ENCODE measurements at places on chromosomes 11 and 22.

- DNase-seq = no peak
Measured at GRCh38 chr11:104127828-104128227, 36.1 kb downstream of the PDGFD start.

DNA sequence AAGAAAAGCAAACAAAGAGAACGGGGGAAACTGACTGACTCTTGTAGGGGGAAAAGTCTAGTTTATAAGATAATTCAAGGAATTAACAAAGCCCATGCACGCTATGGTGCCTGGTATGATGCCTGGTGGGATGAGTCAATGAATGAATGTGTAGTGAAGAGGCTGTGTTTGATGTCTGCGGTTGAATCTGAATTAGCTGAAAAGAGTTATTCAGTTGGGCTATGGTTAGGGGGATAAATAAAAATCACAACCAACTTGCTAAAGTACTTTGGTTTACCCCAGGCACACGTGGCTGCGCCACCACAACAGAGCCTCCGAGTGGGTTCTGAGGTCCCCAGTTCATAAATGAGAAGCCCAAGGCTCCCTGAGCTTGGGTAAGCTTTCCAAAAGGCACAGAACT, 369.3 kb upstream of the SYN3 start:
- no peak for DNase-seq

GRCh38 chr11:19919050-19919561, 206.5 kb downstream of the NAV2 start:
- DNase-seq = no peak

GRCh38 chr22:47781427-47782111, 1019.1 kb downstream of the TBC1D22A start:
- no peak for DNase-seq

- DNase-seq = no peak
Measured at GRCh38 chr22:21796863-21797262, 61.3 kb upstream of the YPEL1 start.

GRCh38 chr22:47123006-47123826, 360.8 kb downstream of the TBC1D22A start:
- DNase-seq = no peak

DNA sequence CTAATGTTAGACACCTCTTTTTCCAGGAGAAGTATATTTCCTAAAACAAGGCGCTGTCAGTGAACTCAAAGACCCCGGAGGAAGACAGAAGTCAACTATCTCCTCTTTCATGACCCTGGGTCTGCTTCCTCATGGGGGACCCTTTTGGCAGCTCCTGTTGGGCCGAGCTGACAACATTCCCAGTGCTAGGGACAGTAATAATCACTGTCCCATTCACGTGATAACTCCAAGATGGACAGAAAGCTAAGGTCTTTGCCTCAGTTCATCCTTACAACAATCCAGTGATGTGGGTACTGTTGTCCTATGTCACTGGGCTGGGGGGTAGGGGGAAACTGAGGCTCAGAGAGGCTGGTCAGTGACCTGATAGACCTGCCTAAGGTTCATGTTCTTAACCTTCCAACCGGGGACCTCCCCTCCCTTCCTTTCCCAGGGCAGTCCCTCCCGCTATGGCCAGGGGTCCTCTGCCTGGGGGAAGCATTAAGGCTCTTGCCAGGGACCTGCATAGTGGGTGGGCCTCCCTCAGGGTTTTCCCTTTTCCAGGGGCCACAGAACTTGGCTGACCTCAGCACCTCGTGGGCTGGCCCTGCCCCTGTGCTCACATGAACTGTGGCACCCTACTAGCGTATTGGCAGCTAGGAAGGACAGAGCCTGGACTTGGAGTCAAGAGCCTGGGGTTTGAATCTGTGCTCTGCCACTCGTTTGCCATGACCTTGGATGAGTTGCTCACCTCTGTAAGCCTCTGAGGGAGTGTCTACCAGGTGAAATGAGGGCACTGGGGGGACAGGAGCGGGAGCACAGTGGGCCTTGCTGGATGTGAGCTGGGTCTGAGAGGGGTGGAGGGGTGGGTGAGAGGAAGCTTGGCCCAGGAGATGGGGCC, 53.6 kb downstream of the LRRC32 start:
- DNase-seq = no peak

DNA sequence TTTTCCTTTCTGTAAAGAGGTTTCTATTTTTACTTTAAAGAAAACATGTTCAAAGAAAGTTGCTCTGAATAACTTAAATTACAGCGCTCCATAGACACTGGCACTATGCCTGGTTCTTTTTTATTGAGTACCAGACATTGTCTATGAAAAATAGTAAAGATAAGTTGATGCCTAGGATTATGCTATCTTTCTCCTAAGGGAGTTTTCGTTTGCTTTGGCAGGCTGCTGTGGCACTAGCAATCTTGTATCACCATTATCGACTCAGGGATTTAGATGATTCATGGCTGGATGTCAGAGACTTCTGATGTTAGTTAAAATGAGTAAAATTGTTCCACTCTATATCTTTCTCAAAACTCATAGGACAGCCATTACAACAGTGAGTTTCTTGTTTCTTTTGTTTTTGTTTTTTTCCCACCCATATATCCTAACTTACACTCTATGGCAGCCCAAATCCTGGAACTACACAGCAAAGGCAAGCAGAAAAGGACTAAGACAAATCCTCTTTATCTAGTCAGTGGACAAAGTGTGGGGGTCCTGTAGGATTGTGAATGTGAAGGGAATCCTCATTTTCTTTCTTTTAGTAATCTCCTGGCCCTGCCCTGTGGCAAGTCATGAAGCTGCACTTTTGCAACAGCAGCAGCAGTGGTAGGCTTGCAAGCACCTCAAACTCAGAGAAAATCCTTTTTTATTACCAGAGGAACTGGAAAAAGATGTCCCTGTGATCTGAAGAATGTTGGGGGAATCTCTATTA, 20.7 kb downstream of the SLN start:
- DNase-seq = no peak

- DNase-seq = no peak
Measured at GRCh38 chr11:81870066-81870412, 863.6 kb downstream of the FAM181B start.

GRCh38 chr11:14544611-14545010, 24.4 kb upstream of the PSMA1 start:
- DNase-seq = no peak

DNA sequence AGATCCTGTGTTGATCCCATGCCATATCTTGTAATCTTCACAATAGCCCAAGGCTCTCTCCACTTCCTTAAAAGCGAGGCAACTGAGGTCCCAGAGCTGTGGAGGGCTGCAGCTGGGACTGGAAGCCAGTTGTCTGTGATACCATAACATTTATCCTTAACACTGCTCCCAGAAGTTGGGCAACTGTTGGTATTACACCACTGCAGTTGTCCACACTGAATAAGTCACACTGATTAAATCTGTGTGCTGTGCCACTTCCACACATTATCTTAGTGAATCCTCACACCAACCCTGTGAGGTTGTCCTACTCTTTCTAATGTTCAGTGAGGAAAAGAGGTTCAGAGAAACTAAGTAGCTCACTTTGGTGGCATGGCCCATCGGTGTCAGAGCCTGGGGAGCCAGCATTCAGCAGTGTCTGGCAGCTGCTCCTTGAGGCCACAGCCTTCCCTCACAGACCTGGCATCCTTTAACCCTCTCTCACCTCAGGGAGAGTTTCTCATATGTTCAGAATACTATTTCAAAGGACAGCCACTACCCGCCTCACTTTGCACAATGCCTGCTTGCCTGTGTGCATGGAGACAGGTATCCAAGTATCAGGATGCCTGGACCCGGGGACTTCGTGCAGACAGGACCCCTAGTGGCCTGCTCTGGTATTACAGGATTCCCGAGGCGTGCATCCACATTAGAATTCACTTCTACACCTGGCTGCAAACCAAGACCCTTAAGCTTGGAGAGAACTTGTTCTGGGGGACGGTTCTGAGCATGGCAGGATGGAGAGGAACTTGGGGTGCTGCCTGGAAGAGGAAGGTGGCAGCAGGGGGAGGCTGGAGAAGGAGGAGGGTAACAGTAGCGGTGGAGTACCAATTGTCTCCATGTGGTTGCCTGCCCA, 221.9 kb upstream of the TBCEL start:
- DNase-seq = peak; percentile 22

DNA sequence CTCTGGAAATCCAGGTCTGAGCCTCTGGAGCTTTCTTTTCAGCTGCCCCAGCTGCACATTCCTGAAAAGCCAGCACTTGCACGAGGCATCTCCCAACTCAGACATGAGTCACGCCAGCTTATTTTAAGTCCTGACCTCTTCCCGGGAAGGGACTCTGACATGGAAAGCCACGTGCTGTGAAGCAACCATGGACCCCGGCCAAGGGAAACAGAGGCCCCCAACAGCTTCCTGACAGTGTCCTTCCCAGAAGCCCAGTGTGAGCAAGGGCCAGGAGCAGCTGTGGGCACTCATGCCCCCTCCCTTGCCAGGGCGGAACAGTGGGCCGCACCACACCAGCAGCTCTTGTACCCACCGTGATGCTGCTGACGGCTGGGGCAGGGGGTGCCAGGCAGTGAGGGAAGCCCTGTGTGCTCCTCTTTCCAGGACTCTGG, 118.8 kb upstream of the CADM1 start:
- DNase-seq = no peak

GRCh38 chr22:42080287-42080686, 787 bp downstream of the SMDT1 start:
- DNase-seq = no peak

DNA sequence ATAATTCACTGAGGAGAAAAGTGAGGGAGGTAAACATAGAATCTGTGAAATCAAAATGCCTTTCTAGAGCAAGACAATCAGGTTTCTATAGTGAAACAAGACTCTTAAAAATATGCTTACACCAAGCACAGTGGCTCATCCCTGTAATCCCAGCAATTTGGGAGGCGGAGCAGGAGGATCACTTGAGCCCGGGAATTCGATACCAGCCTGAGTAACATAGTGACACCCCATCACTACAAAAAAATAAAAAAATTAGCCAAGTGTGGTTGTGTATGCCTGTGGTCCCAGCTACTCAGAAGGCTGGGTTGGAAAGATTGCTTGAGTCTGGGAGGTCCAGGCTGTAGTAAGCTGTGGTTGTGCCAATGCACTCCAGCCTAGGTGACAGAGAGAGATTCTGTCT, 43.2 kb upstream of the ME3 start:
- DNase-seq = no peak

DNA sequence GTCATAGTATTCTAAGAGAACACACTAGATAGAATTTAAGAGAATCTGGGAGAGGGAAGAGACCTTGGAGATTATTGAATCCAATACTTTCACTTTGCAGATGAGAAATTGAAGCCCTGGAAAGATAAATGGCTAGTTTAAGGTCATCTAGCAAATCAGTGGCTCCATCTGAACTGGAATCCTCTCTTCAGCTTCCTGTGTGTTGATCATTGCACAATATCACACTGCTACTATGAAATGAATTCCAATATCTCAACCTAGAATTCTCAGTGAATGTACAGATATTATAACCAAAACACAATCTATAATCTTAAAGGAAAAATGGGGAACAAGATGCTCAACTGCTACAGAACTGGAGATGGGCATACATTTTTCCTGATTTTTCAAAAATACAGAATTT, 44.1 kb downstream of the DCUN1D5 start:
- DNase-seq = no peak

DNA sequence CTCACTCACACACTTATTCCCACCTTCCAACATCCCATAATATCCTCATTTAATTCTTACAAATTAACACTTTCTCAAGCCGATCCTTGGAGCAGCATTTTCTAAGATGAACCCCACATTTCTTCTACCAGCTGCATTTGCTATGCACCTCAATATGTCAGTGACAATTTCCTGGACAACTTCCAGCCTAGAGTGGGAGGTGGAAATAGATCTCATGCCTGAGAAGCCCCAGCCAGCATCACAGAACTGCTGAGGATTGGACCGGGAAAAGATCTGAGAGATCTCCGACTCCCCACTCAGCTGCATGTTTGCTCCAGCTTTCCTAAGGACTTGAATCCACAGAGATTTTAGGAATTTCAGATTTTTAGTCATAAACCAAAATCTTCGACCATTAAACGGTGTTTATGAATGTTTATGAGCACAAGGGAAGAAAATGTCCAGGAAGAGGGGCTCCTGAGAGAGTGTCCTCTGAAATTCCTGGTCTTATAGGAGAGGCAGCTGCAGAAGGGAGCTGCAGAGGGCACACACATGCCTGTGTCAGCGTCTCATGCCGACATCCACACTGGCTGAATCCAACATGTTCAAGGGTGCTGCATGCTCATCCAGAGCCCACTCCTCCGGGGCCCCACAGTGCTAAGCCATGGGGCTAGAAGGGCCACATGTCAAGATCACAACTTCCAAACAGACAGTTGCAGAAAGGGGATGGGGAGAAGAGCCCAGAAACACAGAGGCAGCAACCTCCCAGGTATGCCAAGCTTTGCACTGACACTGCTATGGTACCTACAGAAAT, 68.6 kb downstream of the MICAL3 start:
- DNase-seq = no peak

DNA sequence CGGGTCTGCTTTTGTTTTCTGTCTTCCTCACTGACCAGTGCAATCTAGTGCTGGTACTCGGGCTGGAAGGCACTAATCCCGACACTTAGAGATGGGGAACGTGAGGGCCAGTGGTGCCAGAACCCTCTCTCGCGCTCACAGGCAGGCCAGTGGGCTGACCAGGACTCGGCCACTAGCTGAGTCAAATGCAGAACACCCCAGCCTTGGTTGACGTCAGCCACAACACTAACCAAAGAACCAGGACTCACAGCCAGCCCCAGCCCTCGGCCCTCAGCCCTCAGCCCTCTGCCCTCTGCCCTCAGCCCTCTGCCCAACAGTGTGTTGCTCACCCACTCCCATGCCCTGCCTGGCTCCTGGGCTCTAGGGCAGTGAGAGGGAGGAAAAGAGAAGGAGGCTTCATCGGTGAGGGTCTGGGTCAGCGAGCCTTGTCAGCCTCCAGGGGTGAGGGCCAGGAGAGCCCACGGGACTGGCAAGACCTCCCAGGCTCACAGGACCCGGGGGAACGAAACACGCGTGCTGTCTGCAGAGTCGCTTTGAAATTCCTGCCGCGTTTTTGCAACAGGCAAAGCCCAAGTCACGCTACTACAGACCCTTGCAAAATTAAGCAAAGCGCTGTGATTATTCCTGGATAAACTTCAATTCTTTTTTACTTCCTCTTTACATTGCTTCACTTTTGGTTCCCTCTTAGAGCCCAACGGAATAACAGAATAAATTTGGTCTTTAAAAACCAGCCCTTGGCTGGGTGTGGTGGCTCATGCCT, 27.5 kb downstream of the KIAA0930 start:
- DNase-seq = no peak

GRCh38 chr22:38843657-38844314, at the start of gene NPTXR:
NPTXR (minus strand) TSS chr22:38844028.
- DNase-seq = peak; percentile 32

GRCh38 chr11:74453373-74453975, 13.9 kb downstream of the KCNE3 start:
- DNase-seq = peak; percentile 51

GRCh38 chr11:86091566-86091965, 22.7 kb upstream of the PICALM start:
- no peak for DNase-seq

Data from stimulated activated naive CD4-positive, alpha-beta T cell treated with Interleukin-2 at 50 U/mL for 16 hours (primary cell).